ENCODE measurements at places on chromosomes 11 and 22.

GRCh38 chr11:46356924-46357482 is 9.7 kb downstream of the DGKZ start:
- DNase-seq = no peak

DNA sequence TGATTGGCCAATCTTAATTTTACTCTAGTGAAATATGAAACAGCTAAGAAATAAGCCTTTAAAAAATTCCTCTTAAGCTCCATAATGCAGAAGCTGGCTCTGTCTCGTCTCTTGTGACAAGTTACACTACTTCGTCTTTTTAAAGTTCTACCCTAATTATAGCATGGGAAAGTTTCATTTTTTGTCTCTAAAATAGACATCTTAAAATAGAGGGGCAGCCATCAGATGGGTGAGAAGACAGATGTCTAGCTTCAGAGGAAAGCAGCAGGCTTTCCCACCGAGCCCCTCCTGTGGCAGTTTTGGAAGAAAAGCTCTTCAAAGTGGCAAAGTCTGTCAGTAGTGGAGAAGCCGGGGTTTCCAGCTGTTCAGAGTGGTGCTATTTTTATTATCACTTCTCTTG is 39.5 kb downstream of the XRRA1 start:
- no peak for DNase-seq

- no peak for DNase-seq
Observed at GRCh38 chr11:104623518-104623917, 274.7 kb downstream of the CASP12 start.

GRCh38 chr22:33240888-33241475 is 182.8 kb upstream of the SYN3 start:
- DNase-seq = no peak

GRCh38 chr11:134365011-134365925 is 33.5 kb downstream of the GLB1L2 start:
- no peak for DNase-seq

DNA sequence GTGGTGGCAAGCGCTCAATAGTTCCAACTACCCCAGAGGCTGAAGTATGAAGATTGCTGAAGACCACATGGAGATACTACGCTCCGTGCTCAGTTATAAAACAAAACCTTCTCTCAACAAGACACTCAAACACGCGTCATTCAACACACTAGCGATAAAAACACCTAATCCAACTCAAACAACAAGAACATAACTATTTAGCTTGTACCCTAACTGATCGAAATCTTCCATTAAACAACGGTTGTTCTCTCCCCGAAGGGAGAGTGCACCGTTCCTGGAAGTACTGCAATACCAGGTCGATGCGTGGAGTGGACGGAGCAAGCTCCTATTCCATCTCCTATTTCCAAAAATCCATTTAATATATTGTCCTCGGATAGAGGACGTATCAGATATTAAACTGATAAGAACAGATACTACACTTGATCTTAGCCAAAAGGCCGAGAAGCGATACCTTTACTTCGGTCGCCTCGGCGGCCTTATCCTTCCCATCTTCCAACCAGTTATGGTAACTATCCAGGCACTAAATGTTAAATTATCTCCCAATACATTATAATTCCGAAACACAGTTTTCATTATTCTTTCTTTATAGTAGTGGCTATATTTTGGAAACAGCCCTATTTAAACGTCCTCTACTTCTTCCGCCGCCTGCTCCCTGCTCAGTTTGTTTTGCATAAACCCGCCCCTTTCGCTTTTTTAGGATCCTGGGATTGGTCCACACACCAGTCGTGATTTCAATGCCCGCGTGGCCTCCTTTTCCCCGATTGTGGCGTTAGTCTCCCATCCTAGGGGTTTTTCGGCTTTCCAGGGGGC is 2.2 kb upstream of the WDR74 start:
- peak; percentile 89 for DNase-seq

- no peak for DNase-seq
Observed at GRCh38 chr11:36222831-36223635, 66.2 kb downstream of the COMMD9 start.

DNA sequence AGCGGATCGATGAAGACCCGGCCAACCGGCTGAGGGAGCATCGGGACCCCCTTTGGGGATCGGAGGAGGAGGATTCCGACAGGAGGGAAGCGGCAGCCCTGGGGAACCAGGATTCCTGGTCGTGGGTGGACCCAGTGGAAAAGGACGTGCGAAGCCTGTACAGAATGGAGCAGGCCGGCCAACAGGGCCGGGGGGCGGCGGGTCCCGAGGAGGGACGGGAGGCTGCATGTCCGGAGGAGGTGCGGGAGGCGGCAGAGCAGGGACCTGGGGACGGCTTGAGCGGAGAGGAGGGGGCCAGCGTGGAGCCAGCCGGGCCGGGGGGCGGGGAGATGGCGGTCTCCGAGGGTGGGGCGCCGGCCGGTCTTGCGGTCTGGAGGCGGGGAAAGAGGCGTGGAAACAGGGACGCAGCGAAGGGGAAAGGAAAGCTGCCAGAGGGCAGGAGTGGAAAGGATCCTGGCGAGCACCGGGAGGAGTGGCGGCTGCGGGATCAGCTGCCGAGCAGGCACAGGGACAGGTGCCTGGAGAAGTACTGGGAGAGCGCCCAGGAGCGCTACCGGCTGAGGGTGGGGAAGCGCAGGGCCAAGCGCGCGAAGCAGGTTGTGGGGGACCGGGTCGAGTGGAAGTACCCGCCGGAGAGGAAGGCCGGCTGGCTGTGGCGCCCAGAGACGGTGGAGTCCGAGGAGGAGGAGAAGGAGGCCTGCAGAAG is at the start of gene ANO5:
TSS of gene ANO5 (plus strand) at position 444 of the 706 bp plus-strand sequence. CDS start 408 bp downstream, outside the sequence.
- no peak for DNase-seq

DNA sequence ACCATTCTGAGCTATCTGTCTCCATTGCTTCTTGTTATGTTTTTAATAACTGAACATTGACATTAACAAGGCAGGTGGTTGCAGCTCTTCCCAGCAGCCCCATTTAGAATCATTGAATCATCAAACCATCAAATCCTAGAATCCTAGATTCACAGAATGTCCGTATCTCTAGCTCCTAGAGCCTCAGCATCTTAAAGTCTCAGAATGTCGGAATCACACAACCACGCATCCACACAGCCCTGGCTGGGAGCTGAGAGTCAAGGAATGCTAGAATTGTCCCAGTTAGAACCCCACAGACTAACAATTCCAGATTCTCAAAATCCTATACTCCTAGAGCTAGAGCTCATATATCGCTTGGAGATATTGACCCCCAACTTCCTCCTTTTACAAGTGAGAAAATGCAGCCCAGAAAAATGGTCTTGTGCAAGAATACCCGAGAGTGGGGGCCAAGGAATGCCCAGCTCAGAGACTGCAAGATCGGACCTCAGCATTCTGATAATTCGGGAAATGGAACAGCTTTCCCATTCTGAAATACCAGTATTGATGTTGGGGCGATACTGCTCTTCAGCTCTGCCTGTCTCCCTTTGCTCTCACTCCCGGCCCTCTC is 38.8 kb downstream of the PDE2A start:
- no peak for DNase-seq

DNA sequence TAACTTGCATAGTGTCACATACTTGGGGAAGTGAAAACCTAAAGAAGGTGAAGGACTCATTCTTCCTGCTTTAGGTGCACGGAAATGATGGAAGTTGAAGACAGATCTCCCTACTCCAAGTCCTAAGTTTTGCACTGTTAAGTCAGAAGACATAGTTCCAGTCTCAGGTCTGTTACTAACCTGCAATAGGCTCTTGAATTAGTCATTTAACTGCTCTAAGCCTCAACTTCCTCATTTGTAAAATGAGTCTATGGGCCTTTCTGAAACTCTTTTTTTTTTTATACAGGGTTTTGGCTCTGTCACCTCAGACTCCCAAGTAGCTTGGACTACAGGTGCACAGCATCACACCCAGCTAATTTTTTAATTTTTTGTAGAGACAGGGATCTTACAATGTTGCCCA is 30.8 kb upstream of the POU2AF1 start:
- DNase-seq = no peak

DNA sequence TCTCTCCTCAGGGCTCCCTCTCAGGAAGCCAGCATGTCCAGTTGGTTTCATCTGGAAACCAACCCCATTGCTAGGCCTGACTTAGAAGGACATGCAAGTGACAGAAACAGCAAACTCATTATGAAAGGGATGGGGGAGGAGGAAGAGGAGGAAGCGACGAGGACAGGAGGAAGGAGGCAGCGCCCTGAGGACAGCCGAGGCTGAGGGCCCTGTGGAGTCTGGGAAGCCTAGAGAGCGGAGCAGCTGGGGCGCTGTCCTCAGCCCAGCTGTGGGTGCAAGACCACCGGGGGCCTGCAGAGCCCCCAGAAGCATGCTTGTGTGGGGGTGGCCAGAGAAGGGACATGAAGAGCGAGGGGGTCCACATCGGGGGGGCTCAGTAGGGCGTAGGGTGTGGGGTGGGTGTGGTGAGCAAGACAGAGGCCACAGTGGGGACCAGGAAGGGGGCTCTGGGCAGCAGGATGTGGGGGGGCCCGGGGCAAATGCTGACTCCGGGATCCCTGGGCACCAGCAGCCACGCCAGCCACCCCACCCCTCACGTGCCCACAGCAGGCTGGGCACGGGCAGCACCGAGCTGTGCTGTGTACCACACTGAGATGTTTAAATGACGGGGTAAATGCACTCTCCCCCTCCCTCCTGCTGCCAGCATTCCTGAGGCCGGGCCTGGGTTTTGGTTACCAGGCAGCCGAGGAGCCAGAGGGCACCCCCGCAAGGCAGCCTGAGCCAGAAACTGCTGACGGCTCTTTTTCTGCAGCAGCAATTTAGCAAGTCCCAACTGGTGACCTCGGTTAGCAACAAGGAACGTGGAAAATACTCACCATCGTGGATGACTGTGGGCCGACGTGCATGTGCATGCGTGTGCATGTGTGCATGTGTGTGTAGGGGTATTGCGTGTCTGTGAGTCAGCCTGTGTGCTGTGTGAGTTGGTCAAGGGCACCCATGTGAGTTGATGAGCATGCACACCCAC is 82.7 kb upstream of the LINC01488 start:
- no peak for DNase-seq

GRCh38 chr11:129825380-129825779 is 9.7 kb downstream of the TMEM45B start:
- no peak for DNase-seq

GRCh38 chr22:33519071-33519973 is 401.0 kb downstream of the LARGE1 start:
- no peak for DNase-seq

- DNase-seq = no peak
Observed at GRCh38 chr22:23804781-23805291, 18.1 kb downstream of the SMARCB1 start.

DNA sequence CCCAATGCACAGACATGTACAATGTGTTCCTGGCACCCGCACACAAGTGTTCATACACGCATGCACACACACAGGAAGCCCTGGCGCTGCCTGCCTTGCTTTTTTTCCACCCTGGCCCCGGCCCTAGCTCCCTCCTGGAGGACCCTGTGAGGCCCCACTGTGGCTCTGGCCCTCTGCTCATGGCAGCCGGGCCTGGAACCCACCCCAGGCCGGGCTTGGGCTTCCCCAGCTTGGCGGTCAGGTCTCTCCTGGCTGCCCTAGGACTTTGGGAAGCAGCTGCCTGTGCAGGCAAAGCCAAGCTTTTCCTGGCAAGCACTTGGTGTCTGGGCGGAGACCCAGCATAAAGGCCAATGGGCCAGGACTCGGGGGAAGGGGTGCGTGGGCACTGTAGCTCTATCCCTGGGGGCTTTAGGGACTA is 30.5 kb downstream of the CD82 start:
- no peak for DNase-seq

GRCh38 chr22:41544671-41545476 is 604 bp upstream of the POLR3H start:
- DNase-seq = no peak

DNA sequence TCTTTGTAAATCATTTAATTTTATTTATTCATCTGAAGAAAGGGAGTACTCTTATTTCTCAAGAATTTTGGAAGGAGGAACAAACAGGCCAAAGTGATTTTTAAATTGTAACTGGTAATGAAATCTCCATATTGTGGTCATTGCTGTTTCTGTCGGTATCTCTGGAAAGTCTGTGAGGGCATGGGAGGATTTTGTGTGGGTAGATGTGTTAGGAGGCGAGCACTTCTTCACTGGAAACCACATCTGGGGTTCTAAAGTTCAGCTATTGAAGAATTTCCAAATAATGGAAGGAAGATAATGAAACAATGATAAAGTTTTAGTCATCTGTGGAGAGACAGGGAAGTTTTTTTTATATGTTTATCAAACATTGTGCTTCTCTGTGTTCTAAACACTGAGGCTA is 6.6 kb downstream of the TRIM34 start:
- no peak for DNase-seq

All from activated CD4-positive, alpha-beta T cell treated with anti-CD3 and anti-CD28 coated beads, Interleukin-2, amount 50 U/mL, for 24 hours (primary cell).